ENCODE measurements at places on chromosomes 4 and X.

DNA sequence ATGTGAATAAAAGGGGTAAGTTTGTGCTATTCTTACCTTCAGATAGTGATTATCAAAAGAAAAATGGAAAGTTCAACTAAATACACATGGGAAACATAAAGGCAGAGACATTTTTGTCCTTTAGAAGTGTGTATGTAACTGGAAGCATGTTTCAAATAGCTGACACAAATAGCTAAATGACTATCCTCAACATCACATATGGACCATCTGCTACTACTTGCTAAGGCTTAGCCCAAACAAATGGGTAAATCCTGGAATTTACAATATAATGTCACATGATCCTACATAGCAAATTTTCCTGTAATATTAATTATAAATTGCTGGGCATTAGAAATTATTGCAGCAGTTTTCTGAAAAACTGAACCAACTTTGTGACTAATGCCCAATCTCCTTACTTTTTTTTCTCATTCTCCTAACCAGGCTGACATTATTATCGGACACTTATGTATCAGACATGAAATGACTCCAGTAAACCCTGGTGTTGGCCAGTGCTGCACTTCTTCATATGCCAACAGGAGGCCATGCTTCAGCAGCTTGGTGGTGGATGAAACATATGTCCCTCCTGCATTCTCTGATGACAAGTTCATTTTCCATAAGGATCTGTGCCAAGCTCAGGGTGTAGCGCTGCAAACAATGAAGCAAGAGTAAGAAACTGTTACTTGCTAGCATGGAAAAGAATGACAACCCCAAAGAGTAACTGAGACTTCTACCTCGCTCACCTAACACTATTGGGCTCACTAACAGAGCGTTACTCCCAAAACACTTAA, 16.1 kb downstream of the AFP start:
- DNase-seq: no peak

GRCh38 chrX:11591723-11592346, 73.9 kb downstream of the ARHGAP6 start:
- DNase-seq: no peak

GRCh38 chr4:17206829-17207801, 304.8 kb downstream of the QDPR start:
- DNase-seq: no peak

DNA sequence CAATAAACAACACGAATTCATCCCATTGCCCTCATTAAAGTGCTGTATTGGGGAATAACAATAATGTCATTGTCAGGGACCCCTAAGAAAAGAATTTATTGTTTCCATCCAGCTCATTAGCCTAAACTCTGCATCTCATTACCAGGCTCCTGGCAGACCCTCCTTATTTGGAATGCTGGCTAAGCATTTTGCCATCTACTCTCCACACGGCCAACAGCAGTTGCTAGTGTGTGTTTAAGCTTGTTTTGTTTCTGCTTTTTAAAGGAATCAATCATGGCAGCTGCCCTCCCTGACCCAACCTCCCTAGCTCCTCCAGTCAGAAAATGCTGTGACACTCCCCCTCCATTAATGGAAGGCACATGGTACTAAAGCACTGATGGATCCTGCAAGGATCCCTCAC, 43.5 kb downstream of the GATB start:
- DNase-seq: no peak

GRCh38 chr4:159983082-159983481, 880.2 kb downstream of the RAPGEF2 start:
- DNase-seq: no peak

- no peak for DNase-seq
Measured at GRCh38 chr4:147658501-147658900, 25.5 kb downstream of the PRMT9 start.

GRCh38 chr4:27720010-27720766, 859.5 kb downstream of the STIM2 start:
- no peak for DNase-seq

DNA sequence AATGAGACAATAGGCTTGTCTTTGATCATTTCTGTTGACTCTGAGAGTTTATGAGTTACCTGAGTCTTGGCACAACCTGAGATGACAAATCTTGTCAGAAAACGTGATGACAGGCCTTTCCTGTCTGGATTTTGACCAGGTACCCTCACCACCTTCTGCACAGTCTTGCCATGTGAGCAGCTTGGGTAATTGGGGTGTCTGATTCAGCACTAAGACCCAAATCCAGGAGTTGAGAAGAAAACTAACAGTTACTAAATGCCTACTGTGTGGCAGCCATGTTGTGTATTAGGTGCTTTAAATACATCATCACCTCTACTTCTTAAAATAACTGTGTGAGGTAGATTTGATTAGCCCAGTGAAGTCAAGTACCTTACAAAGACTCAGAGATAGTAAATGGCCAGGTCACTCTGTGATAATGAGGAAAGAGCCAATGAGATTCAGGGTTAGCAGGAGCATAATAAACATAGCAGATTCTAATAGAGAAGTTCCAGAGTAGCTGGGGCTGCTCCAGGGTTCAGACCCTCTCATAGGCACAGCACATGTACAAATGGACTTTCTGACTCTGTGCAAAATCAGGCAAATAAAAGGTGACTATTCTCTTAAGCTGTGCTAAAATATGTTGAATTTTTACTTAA, 2.8 kb downstream of the EREG start:
- no peak for DNase-seq

DNA sequence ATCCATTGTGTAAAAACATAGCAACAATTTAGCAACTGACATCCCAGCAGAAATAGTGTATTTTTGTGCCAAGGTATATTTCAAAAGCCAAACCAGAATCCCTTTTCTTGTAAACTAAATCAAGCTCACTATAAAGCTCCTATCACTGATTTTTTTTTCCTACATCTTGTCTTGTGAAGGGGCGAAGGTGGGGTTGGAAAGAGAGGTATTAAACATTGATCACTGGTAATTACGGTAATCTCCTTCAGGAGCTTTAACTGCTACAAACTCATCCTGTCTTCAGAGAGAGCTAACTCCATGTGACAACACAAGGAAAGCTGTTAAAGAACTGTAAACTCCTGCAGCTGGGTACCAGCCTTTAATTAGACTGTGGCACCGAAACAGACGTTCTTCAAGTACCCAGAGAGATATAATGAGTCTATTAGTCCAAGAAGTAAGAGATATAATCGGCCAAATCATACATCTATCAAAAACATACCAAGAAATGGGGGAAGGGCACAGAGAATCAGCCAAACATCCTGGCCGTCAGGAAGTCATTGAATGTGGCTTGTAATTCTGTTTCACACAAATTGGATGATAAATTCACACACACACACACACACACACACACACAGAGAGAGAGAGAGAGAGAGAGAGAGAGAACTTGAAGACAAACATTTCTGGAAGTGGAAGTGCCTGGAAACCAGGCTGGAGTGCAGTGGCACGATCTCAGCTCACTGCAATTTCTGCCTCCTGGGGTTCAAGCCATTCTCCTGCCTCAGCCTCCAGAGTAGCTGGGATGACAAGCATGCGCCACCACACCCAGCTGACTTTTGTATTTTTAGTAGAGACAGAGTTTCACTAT, 111.9 kb upstream of the PPARGC1A start:
- DNase-seq: no peak

- DNase-seq: no peak
Measured at GRCh38 chr4:89489338-89489771, 181.8 kb upstream of the GPRIN3 start.

- no peak for DNase-seq
Measured at GRCh38 chrX:27679281-27679680, 89.1 kb downstream of the DCAF8L2 start.

- no peak for DNase-seq
Measured at GRCh38 chr4:152281211-152281610, 254.7 kb downstream of the FBXW7 start.

DNA sequence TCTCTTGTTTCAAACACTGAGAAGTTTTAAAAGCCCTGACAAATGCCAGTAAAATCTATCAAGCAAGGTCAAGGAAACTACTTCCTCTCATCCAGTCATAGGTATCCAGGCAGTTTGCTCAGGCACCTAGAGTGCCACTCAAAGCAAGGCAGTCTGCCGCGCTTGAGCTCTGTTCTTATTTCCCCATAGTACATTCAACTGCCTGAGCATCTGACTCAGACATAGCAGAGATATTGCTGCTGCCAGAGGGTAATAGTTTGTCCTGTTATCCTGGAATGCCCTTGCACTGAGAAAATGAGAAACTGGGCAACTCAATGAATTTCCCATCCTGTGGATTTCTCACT, 16.1 kb upstream of the ATP8A1 start:
- DNase-seq: no peak

DNA sequence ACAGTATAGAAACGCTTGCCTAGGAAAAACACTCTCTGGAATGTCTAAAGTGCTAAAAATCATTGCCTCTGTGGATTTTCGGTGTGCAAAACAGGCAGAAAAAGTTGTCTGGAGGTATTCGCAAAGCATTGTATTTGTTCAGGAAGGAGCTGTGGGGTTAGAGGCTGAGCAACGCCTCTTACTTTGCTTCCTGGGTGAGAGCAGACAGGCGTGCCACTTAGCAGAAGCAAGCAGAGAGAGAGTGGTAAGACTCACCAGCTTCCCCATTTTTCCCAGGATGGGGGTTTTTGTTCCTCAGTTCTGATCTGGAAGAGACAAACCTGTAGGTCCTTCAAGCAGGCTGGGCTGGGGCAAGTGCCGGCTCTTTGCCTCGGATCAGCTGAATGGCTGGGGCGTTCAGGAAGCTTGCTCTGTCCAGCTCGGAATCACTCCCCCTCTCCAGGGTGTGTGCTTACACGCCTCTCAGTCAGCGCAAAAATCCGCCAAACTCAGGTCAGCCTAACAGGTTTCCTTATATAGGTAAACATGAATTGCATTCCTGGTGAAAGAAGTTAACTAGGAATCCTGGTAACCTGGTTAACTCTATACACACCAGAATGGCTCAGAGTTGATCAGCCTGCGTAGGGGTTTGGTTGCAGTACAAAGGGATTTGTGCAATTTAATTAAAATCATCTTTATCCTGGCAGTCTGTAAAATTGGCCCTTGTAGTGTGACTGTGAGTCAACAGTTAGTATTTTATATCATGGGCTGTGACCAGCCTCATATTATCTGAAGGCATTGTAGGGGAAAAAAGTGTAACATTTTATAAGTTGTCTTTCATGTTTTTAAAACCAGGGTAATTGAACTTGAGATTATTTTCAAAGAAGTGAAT, 213.1 kb upstream of the MID1 start:
- DNase-seq: no peak

GRCh38 chrX:57647020-57647419, 33.0 kb downstream of the NLRP2B start:
- no peak for DNase-seq

GRCh38 chrX:9857575-9858474, 71.6 kb downstream of the SHROOM2 start:
- DNase-seq: no peak

DNA sequence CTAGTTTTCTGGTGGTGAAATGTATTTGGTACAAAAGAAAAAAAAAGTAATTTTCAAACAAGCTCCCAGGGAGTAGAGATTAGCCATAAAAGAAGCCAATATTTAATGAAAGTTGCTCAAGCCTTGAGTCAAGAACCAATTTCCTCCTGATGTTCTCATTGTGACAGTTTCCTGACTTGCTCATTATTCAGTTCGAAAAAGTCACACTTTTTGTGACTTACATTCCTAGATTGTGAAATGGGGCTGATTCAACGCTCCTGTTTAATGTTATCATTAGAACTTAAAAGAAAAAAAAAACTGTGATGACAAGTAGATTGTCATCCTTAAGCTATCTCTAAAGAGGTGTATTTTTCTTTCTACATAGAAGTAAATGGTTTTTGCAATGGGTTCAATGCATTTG, 122.6 kb upstream of the BMPR1B start:
- no peak for DNase-seq

GRCh38 chr4:38117591-38117990, 157.4 kb downstream of the PTTG2 start:
- no peak for DNase-seq

DNA sequence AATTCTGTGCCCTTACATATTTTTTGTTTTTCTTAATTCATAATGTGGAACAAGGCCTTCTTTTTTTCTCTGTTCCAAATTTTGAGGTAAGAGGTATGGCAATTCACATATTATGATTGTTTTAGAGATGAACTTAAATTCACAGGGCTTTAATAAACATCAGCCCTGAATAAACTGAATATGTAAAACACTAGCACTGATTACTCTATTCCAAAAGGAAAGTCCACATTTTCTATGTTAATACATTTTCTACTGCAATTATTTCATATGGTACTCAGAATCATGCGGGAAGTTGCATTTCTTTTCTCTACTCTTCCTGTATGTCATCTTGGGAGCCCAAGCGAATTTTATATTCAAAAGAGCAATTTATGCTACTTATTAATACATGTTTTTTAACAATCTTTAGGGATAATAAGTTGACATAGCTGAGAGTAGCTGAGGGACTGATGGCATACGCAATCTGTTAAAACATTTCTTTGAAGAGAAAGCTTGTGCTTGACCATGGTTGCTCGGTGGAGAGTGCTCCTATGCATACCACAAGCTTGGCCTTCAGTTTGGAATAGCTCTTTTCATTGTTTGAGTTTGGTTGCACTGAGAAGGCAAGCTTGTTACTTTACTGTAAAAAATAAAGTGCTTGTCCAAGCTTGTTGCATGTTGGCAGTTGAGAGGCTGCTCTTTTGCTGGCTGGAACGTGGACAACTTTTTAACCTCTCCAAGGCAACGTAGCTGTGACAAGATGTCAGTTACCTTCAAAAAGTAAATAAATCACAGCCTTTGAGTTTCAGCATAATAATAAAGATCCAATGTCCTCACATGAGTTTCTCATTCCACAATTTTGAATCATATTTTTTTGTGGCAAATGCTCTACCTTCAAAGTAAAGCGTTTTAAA, 196.3 kb upstream of the SPRY1 start:
- DNase-seq: no peak

DNA sequence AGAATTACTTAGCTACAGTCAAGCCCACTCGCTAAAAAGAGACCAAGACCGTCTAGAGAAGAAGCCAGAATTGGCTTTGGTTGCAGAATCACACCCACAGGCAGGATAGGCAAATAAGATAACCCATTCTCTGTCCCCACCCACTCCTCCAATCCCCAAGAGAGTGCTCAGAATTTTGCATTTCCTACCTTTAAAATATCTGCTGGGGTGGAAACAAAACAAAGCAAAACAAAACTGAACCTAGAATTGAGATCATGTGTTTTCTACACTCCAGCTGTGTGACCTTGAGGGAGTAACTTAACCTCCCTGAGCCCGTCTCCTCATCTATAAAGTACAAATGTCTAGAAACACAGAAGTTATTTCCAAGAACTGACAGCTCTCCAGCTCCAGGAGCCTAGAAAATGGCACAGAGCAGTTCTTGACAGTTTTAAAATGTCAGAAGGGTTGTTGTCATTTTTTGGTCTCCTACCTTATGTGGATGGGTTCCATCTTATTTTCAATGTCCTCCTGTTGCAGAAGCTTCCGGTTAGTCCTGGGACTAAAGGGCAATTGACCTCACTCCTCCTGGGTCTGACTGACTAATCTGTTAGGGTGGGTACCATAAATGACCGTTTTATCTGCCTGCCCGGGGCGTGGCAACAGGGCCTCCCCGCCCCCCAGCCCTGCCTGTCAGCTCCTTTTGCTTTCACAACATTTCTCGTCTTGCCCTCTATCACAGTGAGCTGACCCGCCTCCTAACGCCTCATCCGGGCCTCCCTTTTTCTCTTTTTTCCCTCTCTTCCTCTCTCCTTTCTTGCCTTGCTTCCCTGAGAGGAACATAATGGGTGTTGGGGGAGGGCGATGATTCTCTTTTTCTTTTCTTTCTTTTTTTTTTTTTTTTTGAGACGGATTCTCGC, 114.0 kb downstream of the RBM47 start:
- no peak for DNase-seq
